Calu3 (cell line): ENCODE measurements at places on chromosomes 6 and 20.

- no peak for DNase-seq
Observed at GRCh38 chr6:81894306-81894705, 141.8 kb upstream of the TENT5A start.

- DNase-seq: peak; percentile 66
Observed at GRCh38 chr6:73579851-73580246, 59.0 kb upstream of the EEF1A1 start.

DNA sequence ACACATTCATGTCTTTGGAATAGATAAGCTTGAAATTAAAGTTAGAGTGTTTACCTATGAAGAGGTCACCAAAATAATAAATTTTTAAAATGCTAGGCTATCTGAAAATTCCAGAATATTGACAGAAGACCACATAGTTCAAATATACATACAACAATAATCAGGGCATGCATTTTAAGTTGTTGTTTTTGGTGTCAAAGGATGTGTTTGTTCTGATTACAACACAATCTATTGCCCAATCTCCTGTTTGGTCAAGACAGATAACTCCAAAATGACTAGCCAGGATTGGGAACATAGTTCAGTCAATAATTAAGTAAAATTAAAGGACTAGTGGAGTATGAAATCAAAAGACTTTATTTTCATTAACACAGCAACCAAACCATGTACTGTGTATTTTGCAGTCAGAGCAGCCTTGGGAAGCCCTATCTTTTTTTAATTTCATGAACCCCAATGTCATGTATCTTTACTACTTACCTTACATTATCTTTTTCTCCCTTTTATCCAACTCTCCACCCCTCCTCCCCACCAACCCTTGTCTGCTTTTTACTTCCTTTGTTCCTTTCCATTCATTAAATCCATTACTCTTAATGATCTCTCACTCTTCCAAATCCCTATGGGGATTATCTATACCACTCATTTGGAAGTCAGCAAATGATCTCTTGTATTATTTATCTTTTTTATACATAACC, 111.2 kb downstream of the CDK19 start:
- DNase-seq: no peak

- DNase-seq: no peak
Observed at GRCh38 chr6:34615574-34616226, 59.6 kb upstream of the SPDEF start.

DNA sequence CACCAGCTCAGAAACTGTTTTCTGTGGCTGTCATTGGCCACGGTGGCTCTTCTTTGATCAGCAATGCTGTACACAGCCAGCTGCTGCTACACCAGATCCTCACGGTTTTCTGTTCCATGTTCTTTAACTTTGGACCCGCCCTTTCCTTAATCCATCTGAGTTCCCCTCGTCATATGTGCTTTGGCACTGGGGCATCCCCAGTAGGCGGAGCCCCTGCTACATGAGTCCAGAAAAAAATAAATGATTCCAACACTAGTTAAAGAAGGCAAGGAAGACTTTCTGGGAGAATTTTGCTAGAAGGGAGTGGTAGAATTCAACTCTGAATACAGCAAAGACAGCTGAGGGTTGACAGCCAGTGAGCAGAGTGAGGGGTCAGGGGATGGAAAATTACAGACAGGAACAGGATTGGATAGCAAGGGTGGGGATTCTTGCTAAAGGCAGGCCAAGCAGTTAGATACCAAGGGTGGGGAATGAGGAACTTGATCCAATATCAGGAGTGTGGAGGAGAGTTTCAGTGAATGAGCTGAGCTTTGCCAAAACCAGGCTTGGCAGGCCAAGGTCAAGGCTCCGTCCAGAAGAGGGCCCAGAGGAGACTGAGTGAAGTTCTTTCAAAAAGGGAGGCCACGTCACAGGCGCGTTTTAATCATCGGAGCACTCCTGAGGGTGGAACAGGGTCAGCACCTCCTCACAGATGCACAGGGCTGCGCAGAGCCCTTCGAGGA, 391.8 kb downstream of the CDH4 start:
- DNase-seq: no peak

DNA sequence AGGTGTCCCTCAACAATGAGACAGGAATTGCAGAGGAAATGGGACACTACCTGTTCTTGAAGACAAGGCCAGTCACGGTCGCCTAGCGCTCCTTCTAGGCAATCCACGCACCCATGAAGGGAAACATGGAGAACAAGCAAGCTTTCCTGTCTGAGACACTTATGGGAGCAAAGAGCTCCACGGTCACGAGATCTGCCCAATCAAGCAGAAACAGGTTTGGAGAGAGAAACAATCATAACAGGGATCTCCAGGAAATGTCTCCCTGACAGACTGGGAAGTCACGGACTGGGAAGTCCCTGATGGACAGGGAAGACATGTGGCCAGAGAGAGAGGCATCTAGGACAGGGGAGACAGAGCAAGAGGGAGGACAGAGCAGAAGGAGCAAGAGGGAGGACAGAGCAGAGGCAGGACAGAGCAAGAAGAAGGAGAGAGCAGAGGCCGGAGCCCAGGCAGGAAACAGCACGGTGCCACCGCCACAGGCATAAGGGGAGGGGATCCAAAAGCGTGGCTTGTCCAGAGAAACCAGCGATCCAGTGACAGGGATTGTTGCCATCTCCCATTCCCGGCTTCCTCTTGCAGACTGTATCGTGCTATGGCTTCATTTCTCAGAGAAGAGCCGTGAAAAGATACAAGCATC, 167.8 kb upstream of the ZNF337 start:
- no peak for DNase-seq

- DNase-seq: peak; percentile 7
Observed at GRCh38 chr6:138944412-138944811, 43.6 kb downstream of the REPS1 start.

DNA sequence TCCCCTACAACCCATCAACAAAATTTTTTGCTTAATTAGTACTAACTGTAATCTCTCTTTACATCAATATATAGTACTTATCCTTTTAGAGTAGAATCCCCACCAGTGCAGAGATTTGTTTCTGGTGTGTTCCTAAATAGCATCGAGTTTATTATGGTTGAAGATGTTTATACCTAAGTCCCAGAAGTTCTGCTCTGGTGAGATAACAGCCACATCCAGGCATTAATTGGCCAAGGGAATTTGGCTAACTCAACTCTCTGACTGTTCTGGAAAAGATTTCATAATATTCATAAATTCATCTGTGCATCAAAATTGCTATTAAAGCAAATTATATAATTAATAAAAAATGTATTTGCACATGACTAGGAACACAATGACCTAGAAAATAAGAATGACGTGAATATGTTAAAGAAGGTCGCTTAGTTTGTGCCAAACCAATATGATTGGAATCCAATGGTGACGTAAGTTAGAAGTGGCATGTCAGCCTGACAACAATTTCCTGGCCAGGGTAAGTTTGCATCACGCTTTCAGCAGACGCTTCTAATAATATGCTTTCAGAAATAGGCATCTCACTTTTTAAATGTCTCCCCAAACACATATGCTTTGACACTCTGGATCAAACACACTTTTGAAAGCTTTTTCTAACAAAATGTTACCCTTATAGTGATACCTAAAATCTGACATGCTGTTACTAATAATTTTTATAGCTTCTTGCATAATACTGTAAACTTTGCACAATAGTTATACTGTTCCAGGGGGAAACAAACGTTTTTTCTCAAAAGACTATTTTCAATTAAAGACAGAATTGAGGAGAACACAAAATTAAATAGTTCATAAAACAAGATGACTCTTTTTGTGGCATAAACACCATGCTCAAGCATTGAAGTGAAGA, 236.7 kb downstream of the TENT5A start:
- DNase-seq: no peak

GRCh38 chr20:21615617-21616080, 89.8 kb upstream of the PAX1 start:
- DNase-seq: peak; percentile 32

DNA sequence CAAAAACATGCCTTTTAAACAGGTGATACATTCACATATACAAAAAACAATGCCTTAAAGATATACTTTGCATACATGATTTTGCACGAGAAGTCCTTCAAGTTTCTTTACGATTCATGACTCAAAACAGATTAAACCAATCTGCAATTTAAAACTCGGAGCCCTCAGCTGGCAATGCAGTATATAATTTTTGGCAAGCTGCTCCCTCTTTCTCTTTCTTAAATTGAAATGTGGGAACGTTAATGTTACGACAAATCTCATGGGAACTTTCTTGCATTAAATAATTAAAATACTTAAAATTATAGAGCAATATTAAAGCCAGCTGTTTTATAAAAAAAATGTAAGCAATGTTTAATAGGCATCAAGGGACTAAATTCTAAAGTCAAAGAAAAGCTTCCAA, 334.6 kb downstream of the ESR1 start:
- no peak for DNase-seq

DNA sequence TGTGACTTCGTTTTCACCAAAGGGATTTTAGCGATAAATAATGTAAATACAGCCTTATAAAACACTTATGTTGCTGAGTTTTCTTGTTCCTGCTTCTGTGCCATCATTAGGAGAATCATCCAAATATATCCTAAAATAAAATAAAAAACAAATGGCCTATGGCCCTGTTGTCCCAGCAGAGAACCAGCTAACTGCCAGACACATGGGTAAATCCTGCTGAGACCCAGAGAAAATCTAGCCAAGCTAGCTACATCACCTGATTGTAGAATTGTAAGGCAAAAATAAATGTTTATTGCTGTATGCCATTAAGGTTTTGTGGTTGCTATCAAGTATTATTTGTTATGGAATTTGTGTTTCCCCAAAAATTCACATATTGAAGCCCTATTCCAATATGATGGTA, 631.2 kb upstream of the SYNCRIP start:
- no peak for DNase-seq

GRCh38 chr6:8082954-8083858, 19.0 kb upstream of the BLOC1S5 start:
- no peak for DNase-seq
